ENCODE measurements at places on chromosomes 13 and 19.

DNA sequence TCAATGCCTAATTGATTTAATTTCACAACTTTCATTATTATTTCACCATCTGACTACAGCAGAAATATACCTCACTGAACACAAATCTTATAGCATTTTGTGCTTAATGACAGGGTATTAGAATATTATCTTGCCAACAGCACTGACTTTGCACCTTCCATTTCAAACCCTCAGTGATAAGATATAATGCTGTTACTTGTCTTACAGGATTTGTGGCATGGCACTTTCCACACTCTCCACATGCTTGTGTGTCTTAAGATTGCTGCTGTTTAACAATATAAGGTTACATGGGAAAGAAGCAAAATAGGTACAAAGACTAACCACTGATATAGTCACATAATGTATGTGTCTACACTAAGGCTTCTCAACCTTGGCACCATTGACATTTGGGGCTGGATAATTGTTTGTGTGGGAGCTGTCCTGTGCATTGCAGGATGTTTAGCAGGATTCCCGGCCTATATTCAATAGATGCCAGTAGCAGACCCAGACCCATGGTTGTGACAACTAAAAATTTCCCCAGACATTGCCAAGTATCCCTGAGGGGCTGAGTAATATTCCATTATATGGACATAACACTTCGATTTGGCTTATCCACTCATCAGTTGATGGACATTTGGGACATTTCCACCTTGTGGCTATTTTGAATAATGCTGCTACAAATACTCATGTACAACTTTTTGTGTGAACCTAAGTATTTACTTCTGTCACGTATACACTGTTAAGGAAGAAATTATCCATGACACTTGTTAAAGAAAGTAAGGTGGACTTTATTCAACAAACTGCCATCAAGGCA lies 5.7 kb upstream of the DIAPH3 start:
- DNase-seq = no peak

- peak; percentile 21 for DNase-seq
These were observed 107.7 kb upstream of the SPATA13 start for GRCh38 chr13:24052547-24053518.

- DNase-seq = no peak
These were observed 1091.2 kb downstream of the SLITRK1 start for GRCh38 chr13:82791035-82791434.

GRCh38 chr13:67238277-67238859 lies 8.2 kb upstream of the PCDH9 start:
- peak; percentile 56 for DNase-seq

DNA sequence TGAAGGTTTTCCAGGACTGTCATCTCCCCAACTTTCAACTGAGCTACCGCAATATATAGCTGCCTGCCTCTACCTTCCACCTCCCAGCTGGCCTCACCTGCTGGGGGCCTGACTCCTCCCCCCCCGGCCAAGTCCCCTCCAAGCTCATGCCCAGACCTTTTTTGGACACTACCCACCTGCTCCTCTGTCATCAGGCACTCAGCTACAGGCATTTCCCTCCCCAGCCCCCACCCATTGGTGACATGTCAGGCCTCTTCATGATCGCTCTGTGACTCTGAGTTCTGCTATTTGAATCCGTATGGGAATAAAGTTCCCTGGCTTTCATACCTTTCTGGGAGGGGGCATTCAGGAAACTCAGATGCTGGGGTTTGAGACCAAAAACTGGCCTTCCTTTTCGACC lies 1.8 kb downstream of the PRKACA start:
- no peak for DNase-seq

DNA sequence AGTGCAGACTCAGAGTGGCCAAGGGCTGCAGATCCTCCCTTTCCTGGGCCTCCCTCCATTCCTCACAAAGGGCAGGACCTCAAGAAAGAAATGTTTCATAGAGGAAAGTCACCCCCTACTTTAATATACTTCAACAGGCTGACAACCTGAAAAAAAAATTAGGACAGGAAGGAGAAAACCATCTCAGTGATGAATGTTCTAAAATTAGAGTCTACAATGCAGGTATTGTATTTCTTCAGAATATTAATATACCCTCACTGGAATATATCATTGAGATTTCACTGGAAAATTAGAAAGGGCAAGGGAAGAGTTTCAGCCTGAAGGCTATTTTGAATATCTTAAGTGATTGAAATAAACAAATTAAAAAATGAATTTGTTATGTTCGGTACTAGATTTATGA lies 176.9 kb downstream of the DNAJC15 start:
- no peak for DNase-seq

DNA sequence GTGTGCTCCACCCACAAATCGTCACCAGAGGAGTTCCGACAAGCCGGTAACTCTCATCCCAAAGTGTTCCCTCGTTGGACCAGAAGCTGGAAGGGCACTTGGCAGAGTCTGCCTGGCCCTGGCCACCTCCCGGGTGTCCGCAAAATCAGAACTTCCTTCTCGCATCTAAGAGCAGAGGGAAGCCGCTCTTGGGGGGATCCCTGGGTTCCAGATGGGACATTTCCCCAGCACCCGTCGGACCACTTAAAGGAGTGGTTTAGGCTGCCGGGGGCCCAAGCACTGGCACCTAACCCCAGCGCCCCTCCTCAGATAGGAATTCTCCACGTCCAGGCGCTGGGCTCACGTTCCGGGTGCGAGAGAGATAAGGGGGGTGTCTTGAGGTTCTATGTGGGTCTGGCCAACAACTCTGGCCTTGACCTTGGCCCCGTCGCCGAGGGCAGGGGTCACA lies 857 bp upstream of the MAP2K7 start:
- DNase-seq = no peak

DNA sequence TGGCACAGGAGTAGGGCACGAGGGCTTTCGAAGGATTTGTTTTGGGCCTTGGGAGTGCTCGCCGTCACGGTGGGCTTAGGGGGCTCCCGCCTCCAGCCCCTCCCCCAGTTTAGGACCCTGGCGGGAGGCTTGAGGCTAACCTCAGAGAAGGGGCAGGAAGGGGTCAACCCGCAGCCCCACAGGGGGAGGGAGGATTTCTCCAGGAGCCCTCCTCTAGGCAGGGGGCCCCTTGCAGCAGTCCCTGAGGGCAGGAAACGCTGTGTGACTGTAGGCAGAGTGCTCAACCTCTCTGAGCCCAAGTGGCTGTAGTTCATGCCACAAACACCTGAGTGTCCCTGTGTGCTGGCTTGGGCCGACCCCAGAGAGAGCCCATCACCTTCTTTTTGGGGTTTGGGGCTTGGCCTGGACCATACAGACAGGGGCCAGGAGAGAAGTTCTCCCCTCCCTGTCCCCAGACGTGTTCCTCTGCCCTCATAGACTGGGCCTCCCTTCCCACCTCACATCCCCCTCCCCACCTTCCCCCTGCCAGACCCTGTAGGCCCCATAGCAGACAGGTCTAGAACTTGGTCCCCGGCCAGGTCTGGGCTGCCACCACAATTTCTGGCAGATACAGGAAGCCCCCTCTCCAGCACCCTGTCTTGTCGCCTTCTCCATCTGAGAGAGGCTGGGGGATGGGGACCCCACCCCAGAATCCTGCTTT lies 8.1 kb downstream of the ISYNA1 start:
- DNase-seq = no peak

DNA sequence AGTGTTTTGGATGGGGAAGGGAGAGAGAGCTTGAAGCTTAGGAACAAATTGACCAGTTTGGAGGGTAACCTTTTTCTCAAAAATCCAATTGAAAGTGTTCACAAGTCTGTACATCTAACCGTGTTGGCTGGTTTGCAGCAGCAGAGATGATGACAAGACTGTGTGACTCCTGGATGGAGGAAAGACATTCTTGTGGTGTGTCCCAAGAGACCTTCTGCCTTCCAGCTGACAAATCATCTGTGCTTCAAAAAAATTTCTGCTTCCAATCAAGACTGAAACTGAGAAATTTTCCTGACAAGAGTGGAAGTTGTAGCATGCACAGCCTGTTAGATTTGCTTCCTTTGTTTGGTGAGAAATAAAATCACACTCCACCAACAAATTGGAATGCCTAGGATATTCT lies 56.2 kb downstream of the LACC1 start:
- no peak for DNase-seq

DNA sequence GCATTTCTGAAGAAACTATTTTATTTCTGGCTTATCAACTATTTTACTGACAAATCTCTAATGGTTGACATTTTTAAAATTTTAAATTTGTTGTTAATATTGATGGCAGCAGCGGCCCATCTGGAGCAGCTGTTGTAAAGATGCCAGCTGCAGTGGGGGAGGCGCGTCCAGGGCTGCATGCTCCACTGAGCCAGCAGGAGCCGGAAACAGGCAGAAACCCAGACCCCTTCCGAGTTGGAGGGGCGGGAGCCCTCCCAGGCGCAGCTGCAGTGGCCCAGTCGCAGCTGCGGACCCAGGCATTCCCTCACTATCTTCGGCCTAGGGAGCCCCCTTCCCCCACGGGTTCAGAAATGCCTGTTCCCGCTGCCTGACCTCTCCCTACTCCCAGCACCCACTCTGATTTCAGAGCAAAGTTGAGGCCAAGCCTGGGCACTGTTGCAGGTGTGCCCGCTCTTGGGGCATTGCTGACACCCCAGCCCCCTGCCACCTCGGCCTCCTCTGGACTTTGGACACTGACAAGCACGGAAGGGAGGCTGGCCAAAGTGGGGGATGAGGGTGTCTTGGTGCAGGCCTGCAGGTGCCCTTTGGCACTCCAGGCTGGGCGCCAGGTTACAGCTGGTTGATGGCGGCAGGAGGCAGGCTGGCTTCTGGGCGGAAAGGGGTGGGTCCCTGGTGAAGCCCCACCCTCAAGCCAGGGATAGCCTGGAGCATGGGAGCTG lies 69.2 kb downstream of the PIBF1 start:
- no peak for DNase-seq

GRCh38 chr13:104895521-104895920 lies 1639.9 kb downstream of the EFNB2 start:
- DNase-seq = no peak

- peak; percentile 72 for DNase-seq
These were observed 757 bp downstream of the EGLN2 start for GRCh38 chr19:40799558-40800338.

DNA sequence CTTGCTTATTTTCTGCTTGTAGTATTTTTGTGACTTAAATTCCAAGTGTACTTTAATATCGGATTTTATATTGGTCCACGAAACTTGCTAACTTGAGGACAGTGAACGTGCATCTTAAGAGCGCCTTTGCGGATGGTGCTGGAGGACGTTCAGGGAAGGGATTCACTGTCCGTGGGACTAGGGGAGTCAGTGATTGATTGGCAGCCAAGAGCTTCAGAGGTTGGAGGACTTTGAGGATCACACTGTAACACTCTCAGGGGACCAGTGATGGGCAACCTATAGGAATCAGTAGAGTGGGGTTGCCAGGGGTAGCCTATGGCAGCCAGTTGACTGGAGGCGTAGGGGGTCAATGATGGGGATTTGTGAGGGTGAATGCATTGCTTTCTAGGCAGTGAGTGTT lies 516 bp downstream of the ZNF175 start:
- peak; percentile 26 for DNase-seq

DNA sequence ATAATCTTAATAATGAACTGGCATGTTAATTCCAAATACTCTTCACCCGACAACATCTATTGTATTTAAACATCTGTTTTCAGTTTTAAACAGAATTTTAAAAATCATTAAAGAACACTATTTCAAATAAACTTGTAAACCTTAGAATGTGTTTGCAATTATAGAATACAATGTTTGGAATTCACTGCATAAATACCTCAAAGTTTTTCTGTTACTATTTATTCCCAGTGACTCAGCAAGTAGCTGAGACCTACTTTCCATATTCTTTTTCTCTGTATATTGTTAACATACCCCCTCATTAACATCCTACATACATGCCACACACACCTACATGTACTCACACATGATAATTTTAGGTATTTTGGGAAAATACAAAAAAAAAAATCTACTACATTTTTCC lies 1134.3 kb downstream of the SLITRK1 start:
- no peak for DNase-seq

DNA sequence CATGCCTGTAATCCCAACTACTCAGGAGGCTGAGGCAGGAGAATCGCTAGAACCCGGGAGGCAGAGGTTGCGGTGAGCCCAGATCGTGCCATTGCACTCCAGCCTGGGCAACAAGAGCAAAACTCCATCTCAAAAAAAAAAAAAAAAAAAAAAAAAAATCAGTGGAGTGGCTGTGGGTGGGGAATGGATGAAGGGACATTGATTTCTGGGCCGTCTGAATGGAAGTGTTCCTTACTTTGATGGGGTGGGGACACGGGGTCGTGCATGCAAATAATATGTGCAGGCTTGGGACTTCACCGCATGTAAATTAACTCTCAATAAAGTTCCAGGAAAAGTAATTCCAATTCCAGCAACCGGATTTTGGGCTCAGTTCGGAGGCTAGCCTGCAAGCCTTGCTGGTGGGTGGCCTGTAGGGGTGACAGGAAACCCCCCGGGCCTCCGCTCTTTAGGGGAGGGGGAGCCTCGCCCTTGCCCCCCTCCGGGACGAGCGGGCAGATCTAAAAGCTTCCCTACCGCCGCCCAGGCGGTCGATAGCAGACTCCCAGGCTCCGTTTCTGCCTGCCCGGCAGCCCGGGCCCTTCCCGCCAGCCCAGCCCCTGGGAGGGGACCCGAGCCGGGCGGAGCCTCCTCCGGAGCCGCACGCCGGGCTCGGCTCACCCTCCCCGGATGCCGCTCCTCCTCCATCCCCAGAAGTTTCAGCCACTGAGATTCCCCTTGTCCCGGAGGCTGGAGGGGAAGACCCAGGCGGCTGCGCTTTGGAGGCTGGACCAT lies 48.0 kb upstream of the ADGRE5 start:
- DNase-seq = no peak

GRCh38 chr19:4988770-4989251 lies 19.9 kb downstream of the KDM4B start:
- peak; percentile 38 for DNase-seq

- peak; percentile 73 for DNase-seq
These were observed at the start of gene BCAM for GRCh38 chr19:44808463-44809371. TSS of gene BCAM (plus strand) at chr19:44809103. CDS start at chr19:44809125, 22 bp downstream.

GRCh38 chr13:112142401-112142930 lies 75.5 kb downstream of the SOX1 start:
- no peak for DNase-seq

Data from dermis blood vessel endothelial cell (primary cell).